ENCODE measurements at places on chromosomes 11 and 22. TPM values are rescaled to one million over a fixed set of nuclear protein-coding genes. Genes with fewer than 3 reads are reported as not detected.

- no peak overlapping the region for H3K27ac ChIP-seq
- H3K36me3 ChIP-seq, result peaks cover 89% of the 10 kb centered on the region
- H3K4me1 ChIP-seq, result no peaks in the 10 kb centered on the region
- no peaks in the 10 kb centered on the region for H3K27me3 ChIP-seq
- DNase-seq, result no peak
- H3K4me3 ChIP-seq, result no peak overlapping the region
Measured at GRCh38 chr22:30015846-30016245, 64.4 kb upstream of the HORMAD2 start.

DNA sequence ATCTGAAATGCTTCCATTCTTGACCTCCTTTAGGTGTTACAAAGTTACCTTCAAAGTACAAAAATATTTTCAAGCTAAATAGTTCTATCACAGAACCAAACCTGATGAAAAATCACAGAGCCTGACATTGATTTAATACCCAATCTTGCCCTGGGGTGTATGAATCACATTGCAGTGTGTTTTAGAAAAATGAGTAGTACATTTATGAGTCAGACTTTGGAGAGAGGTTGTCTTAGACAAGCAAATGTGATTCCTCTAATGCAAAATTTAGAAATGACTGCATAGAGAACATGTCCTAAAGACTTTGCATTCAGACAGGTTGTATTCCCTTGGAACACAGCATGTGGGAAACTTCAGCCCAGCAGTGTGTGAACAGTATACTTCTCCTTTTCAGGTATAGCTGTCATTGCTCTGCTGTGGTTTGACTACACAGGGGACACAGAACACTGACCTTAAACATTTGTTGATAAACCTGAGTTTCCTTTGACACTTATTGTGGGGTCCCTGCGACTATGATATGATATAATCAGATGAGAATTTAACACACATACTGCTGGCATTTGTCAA, 972.1 kb downstream of the JRKL start:
- no peaks in the 10 kb centered on the region for H3K36me3 ChIP-seq
- no peaks in the 10 kb centered on the region for H3K4me1 ChIP-seq
- H3K4me3 ChIP-seq, result no peak overlapping the region
- H3K27ac ChIP-seq, result no peak overlapping the region
- H3K27me3 ChIP-seq, result no peaks in the 10 kb centered on the region

The OLFML1 gene
- total RNA-seq, result 4.6 TPM

The PPARA gene
- total RNA-seq, result 10.2 TPM

The DDX25 gene
- total RNA-seq, result not detected

The MMP11 gene
- total RNA-seq, result not detected

DNA sequence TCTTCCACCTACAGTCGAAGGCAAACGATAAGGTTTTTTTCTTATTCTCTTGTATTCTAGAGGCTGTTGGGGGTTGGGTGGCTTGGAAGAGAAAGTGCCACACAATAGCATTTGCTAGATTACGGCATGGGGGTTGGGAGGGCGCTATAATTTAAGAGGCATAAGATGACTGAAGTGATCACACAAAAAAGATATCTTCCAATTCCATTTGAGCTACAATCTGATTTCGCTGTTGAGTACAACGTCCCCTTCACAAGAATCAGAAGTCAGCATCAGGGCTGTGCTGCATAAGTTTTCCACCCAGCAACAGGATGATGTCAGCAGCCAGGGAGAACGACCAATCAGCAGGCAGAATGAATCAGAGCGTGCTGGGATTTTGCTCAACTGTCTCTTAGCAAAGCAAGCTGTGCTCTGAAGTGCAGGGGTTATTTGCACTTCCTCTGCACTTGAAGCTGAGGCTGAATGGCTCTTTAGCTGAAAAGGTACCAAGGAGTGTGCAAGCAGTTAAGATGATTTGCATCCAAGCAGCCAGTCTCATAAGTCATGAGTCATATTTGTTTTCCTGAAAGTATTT, 23.2 kb upstream of the SESN3 start:
- peak overlapping the region; percentile 72 for H3K27ac ChIP-seq
- H3K27me3 ChIP-seq, result no peaks in the 10 kb centered on the region
- peak; percentile 94 for DNase-seq
- peak overlapping the region; percentile 14 for H3K4me3 ChIP-seq
- no peaks in the 10 kb centered on the region for H3K36me3 ChIP-seq

DNA sequence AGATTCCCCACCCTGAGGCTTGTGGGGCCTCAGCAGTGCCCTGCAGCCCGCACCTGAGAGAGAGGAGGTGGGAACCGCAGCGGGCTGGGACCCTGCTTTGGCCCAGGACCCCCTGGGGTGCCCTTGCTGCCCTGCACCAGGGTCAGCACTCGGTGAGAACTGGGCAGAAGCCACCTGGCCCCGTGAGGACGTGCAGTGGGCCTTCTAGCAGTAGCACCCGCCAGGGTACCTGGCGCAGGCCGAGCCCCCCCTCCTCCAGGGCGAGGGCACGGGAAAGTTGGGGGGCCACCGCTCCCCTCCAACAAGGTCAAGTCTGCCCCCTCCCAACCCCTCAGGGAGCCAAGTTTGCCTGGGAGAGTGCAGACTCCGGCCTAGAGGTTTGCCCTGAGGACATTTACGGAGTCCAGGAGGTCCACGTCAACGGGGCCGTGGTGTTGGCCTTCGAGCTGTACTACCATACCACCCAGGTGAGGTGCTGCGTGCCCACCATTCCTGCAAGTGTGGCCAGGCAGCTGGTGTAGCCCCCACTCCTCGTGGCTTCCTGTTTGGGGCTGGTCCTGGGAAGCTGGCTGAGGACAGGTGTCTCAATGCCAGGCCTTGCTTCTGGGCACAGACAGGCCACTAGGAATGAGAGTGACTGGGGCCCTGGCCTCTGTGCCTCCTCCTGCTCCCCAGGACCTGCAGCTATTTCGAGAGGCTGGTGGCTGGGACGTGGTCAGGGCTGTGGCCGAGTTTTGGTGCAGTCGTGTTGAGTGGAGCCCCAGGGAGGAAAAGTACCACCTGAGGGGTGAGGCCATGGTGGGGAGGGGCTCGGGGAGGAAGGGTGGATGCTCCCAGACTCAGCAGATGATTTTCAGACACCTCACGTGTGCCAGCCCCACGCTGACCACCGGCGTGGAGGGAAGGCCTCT, 3.5 kb downstream of the PGGHG start:
- H3K36me3 ChIP-seq, result no peaks in the 10 kb centered on the region
- DNase-seq, result no peak
- no peak overlapping the region for H3K27ac ChIP-seq
- peaks cover 29% of the 10 kb centered on the region for H3K4me1 ChIP-seq

The MS4A15 gene
- total RNA-seq, result 227 TPM

DNA sequence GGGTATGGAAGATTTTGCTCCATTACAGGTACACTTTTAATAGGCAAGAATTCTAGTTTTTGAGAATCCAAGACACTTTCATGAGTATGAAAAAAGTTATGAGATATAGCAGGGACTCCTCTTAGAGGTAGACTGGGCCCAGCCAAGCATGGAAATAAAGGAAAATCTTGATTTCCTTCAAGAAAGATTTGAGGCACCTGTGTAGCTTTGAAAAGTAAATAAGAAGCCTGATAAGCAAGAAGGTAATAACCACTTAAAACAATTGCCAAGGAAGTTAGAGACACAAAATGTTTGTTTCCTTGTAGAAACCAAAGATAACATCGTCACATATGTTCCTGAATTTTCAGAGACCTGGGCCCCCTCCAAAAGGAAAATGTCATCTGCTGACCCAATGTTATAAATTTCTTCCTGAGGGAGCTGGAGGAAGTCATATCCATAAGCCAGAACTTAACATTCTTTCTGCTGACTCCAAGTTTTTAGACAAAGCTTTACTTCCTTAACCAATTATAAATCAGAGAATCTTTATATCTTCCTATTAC, 314.5 kb upstream of the ANO3 start:
- no peaks in the 10 kb centered on the region for H3K36me3 ChIP-seq
- no peaks in the 10 kb centered on the region for H3K27me3 ChIP-seq
- DNase-seq, result no peak
- no peak overlapping the region for H3K4me3 ChIP-seq
- H3K27ac ChIP-seq, result no peak overlapping the region

The ENDOD1 gene
- 25.4 TPM for total RNA-seq

DNA sequence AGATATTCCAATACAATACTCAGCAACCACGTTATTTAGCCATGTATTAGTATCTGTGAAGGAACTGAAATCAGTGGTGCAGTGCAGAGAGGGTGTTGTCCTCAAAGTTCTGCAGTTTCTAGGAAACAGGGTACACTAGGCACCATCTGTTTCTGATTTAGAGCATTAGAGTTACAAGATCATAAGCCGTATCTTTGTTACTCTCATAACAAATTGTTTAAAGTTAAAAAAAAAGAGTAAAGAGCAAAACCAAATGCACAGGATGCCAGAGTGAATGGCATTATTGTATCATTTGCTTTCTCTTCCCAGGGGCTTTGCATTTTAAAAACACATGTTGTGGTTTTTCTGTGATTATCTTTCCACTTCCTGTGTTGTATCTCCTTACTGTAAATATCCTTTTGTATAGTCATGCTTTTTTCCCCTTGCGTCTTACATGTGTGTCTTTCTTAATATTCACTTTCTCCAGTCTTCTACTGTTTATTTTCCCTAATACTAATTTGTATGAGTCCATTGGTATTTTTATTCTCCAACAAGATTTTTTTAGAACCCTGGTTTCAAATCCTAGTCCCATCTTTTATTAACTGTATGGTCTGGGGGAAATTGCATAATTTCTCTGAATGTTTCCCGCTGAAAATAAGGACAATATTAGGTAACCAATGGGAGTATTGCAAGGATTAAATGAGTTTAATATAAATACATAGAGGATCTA, 15.2 kb upstream of the NUP160 start:
- H3K4me3 ChIP-seq, result no peak overlapping the region
- H3K4me1 ChIP-seq, result peaks cover 10% of the 10 kb centered on the region
- H3K27ac ChIP-seq, result peak overlapping the region; percentile 3
- DNase-seq, result no peak
- no peaks in the 10 kb centered on the region for H3K27me3 ChIP-seq

- H3K36me3 ChIP-seq, result no peaks in the 10 kb centered on the region
- peaks cover 80% of the 10 kb centered on the region for H3K4me1 ChIP-seq
- no peaks in the 10 kb centered on the region for H3K27me3 ChIP-seq
- H3K4me3 ChIP-seq, result no peak overlapping the region
- peak overlapping the region; percentile 94 for H3K27ac ChIP-seq
Measured at GRCh38 chr11:65489706-65490320, 9.0 kb upstream of the MALAT1 start.

The GAS2L1 gene
- 29.2 TPM for total RNA-seq

GRCh38 chr22:47089796-47090460, 327.5 kb downstream of the TBC1D22A start:
- no peaks in the 10 kb centered on the region for H3K27me3 ChIP-seq
- DNase-seq, result peak; percentile 47
- no peak overlapping the region for H3K4me3 ChIP-seq
- H3K36me3 ChIP-seq, result no peaks in the 10 kb centered on the region

The DTX4 gene
- 57.6 TPM for total RNA-seq

The TYR gene
- total RNA-seq, result not detected

The UPB1 gene
- 1.3 TPM for total RNA-seq
